Activated CD4-positive, alpha-beta T cell treated with anti-CD3 and anti-CD28 coated beads for 24 hours (primary cell): ENCODE measurements at places on chromosomes 3 and 15.

DNA sequence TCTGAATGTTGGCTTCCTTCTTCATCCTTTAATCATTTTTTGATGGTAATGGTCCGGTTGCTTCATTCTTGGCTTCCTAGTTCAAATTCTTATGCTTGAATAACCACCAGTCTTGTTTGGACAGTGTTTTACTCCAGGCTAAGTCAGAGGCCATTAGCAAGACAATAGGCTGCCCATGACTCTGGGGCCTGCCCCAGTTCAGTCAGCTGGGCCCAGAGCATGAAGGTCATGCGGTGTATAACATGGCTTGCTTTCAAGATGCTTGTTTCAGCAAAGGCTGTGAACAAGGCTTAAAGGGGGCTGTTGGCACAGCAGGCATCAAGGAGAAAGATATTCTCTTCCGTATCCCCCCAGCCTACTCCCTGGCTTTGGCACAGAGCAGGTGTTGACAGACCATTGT is 13.7 kb downstream of the TM4SF18 start:
- no peak for DNase-seq

GRCh38 chr15:83912343-83912742 is 258.4 kb downstream of the ADAMTSL3 start:
- no peak for DNase-seq

DNA sequence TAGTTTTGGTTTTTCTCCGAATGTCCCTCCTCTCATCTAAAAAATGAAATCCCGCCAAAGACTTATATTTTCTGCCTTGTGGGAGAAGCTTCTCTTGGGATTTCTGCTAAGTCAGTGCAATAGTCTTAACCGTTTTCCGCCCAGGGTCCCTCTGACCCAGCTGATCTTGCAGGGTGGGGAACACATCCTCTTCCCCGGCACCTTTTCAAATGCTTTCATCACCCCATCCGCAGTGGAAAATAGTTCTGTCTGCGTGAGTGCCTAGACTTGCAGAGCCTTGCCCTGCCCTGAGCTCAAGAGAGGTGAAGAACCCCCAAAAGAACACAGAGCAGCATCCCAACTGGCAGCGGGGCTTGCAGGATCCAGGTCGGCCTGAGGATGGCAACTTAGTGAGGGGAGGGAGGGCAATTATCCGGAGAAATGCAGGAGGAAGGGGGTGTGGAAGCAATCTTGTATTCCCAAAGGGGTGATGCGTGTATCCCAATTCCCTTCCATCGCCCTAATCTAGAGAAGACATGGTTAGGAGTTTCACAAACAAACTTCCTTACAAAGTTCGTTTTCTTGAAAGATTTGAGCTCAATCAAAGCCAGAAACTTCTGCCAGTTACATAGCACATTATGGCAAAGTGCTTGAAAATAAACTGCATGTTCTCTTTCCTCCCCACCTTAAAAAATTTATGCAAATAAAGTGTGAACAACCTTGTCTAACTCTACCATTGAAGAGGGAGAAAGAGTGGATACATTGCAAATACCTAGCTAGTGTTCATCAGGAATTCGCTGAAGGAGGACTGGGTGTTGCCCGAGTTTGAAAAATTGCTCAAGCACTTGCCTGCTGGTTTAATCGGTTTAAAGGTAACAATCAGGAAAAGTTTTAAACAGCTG is 79.9 kb downstream of the NR2F2 start:
- no peak for DNase-seq

- no peak for DNase-seq
These were observed 55.6 kb downstream of the TMEM45A start for GRCh38 chr3:100548053-100548452.

DNA sequence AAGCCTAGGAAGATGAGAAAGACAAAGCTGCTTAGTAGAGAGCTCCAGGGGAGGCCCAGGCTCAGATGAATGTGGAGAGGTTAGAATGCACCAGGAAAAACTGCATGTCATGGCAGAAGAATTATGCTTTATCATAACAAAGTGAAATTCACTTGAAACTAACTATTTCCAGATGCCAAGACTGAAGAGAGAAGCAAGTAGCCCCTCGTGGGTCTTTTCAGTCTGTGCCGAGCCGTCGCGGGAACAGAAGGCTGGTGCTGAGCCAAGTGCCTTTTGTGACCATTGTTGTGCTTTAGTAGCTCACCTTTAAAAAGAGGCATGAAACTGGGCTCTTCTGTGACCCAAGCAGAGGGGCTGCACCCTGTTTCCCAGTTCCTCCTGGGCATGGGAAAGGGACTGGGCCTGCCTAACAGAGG is 73.2 kb downstream of the CHDH start:
- no peak for DNase-seq

GRCh38 chr3:122538956-122539490 is 24.3 kb upstream of the KPNA1 start:
- no peak for DNase-seq

DNA sequence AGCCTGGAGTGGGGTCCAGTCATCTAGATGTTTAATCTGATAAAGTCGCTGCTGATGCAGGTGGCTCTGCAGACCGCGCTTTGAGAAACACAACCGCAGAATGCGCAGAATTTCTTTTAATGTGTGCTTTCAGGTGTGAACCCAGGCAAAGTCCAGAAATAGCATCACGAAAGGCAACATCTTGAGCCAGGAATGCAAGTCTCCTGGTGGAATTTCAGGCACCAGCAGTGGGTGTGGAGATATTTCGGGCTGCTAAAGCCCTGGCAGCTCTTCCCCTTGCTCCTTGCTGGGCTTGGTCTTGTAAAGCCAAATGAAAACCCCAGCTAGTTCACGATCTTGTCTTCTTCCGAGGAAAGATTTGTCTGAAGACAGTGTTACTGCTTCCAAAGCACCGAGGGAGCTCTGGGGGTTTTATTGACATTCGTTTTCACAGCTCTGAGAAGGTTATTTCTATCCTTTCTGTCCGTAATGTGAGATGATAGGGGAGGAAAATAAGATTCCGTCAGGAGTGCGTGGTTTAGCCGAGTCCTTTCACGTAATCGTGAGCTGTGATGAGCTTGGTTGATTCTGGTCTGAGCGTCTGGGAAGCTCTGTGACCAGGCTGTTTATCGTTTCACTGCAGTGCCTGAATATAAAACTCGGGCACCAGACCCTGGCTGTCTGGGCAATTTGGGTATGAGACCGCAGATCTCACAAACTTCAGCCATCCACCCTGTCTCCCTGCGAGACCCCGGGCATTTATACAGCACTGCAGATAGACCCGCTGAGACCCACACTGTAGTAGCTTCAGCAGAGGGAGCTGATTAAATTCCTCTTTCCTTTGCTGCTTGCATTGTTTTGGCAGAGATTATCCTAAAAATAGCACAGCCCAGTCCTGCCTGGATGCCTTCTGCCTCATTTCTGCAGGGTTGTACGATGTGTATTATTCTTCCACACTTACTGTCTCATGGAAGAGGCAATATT is 67.0 kb upstream of the SLC25A26 start:
- DNase-seq, result no peak

GRCh38 chr3:119362010-119362409 is 67.8 kb downstream of the ARHGAP31 start:
- DNase-seq, result no peak

- no peak for DNase-seq
These were observed 62.4 kb upstream of the ADPGK start for GRCh38 chr15:72845981-72846383.

- DNase-seq, result no peak
These were observed 94.9 kb downstream of the ERC2 start for GRCh38 chr3:56373386-56373785.

- no peak for DNase-seq
These were observed 189.3 kb downstream of the PLCH1 start for GRCh38 chr3:155555479-155556060.

DNA sequence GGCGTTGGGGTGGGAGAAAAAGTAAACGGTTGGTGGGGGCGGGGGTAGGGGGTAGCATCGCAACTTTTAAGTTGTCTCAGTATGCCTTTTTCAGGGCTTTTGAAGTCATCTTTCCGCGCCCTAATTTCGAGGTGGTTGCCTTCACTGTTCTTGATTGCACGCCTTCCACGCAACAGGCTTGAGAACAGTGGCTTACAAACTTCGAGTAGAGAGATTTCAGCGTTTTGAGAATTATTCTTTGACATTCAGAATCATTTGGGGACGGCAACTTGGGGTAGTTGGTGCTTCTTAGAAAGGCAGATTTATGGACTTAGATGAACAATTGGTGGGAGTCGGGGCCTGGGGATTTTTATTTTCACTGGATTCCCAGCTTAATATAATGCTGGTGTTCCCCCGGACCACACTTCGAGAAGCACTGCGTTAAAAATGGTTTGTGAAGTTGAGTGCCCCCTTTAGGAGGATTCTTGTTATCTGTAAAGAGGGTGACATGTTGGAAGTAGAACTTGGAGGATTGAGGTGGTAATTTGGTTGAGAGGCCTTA is 880 bp downstream of the PPP4R2 start:
- no peak for DNase-seq

GRCh38 chr3:22045882-22046281 is 294.9 kb upstream of the ZNF385D start:
- DNase-seq, result no peak

GRCh38 chr3:128863560-128863959 is 15.9 kb upstream of the ACAD9 start:
- DNase-seq, result no peak

GRCh38 chr3:141114816-141115460 is 63.8 kb downstream of the SPSB4 start:
- no peak for DNase-seq

DNA sequence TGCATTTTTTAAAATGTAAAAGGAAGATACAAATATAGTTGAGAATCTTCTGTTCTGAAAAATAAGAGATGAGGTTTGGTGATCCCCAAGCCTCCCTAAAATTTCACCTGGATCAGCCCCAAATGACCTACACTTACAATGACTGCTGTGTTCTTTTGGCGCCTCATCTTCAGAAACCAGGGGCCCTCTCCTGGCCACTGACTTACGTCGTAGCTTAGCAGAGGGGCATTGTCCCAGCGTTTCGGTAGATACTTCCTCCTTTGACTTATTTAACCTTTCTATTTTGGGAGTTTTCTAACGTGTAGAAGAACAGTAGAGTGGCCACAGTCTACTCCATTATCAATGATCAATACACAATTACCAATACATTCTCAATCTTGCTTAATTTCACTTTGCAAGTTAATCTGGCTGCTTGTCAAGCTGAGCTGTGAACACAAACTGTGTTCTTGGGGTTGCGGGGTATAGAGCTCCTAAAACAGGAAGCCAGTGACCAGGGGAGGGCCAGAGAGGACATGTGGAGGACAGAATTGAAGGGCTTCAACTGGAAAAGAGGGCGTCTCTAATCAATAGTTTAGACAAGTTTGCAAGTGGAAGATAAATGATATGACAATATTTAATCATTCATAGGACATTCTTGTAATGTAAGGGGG is 419.5 kb downstream of the LPP start:
- DNase-seq, result no peak

DNA sequence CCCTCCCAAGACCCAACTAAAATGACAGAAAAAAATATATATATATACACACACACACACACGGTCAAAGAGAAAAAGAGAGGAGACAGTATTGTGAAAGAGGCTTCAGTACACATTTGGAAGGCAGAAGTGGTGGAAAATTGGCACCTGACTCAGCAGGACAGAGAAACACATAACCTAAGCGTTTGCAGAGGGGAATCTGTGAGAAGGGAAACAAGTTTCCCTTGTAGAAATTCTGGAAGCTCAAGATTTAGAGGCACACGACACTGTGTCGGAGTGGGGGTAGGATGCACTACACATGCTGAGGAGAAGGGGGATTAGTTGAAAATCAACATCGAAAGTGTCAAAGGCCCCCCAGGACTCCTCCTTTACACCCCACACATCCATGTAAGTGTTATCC is 53.1 kb downstream of the PAK2 start:
- no peak for DNase-seq

GRCh38 chr3:119184111-119184510 is 10.7 kb downstream of the UPK1B start:
- no peak for DNase-seq

DNA sequence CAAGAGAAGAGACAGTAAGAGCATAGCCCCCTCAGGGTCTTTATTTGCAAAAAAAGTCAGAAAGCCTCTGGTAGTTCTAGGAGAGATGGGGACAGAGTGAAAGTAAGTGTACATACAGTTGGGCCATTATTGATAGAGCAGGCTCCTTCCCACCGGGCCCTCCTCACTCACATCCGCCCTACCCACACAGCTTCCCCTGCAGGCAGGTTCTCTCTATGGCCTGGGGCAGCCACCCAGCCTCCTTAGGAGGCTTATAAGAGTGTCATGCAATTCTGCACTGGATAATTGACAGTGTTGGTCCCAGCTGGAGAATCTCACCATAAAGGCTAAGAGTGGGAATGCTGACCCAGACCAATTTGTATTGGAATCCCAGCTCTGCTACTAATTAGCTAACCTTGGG is 49.5 kb downstream of the SLC30A4 start:
- DNase-seq, result no peak

GRCh38 chr15:47422881-47423665 is 294.2 kb upstream of the SEMA6D start:
- no peak for DNase-seq

- DNase-seq, result no peak
These were observed 137.3 kb upstream of the TSPAN3 start for GRCh38 chr15:77208241-77208640.

DNA sequence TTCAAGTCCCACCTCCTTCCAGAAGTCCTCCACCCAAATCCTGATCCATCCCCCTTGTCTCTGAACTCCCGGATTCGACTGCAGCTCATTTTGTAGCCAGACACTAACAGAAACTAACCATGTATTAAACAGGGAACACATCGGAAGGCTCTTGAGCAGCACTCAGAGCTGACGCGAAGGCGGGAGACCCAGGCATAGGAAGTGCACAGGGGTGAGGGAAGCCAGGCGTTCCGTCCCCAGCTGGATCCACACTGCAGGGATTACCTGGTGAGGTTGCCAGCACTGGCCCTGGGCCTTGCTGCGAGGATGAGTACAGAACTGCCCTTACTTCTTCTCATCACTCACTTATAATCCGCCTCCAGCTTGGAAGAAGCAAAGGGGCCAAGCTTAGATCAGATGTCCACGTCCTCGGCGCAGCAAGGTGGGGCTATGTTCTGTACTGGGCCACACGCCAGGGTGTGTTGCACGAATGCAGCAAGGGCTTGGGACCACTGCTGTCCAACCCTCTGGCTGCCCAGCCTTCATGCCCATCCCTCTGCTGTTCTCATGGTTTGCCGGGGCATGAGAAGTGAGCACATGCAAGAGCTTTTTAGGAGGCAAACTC is 124.2 kb upstream of the SMAD3 start:
- DNase-seq, result no peak

- no peak for DNase-seq
These were observed 22.8 kb downstream of the ZPLD1 start for GRCh38 chr3:102457644-102458043.

DNA sequence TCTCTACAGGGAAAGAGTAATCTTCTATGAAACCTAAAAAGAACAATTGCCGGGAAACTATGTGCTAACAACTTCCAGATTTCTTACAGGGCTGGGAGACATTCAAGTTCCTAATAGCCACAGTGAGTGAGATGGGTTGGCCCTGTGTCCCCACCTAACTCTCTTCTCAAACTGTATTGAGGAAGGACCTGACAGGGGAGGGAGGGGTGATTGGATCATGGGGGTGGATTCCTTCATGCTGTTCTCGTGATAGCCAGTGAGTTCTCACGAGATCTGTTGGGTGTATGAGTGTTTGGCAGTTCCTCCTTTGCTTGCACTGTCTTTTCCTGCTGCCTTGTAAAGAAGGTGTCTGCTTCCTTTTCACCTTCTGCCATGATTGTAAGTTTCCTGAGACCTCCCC is 958.7 kb downstream of the AGBL1 start:
- DNase-seq, result no peak
